Renal pelvis (tissue), 12 donors: ENCODE measurements at places on chromosomes 11 and 22.

- DNase-seq: no peak
These were observed 13.6 kb downstream of the SCARF2 start for GRCh38 chr22:20423906-20424551.

DNA sequence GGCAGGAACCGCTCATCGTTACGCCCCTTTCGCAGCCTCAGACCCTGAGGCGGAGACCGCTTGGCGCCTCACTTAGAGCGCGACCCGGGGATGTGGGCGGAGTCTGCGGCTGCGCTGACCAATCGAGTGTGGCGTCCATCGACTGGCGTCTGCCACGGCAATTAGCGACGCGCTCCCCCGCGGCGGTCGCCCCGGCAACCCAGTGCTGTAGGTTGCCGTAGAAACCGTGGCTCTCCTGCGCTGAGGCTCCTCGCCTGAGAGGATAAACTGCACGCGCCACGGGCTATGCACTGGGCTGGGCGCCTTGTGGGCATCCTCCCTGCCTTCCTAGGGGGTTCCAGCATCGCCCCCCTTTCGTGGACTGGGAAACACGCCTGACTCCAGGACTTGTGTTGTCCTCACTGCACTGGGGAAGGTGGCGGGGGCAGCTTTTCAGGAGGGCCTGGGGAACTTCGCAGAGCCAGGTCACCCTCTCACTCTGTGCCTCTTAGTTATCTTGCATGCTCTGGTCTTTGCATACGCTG is 701 bp upstream of the P2RX6 start:
- peak; percentile 94 for DNase-seq

DNA sequence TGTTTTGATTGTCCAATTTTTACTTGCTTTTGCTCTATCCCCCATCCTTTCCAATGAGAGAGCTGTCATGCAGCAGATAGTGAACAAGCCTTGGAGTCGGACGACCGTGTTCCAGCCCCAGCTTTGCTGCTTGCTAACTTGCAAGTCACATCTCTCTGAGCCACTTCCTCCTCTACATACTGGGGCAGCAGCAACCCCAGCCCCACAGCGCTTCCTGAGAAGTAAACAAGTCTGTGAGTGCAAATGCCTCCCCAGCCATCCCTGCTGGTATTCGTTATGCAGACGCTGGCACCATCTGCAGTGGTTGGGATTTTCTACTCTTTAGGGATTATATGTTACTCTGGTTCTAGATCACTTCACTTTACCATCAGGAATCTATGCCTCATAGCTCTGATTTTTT is 35.0 kb downstream of the TPBGL start:
- DNase-seq: no peak

DNA sequence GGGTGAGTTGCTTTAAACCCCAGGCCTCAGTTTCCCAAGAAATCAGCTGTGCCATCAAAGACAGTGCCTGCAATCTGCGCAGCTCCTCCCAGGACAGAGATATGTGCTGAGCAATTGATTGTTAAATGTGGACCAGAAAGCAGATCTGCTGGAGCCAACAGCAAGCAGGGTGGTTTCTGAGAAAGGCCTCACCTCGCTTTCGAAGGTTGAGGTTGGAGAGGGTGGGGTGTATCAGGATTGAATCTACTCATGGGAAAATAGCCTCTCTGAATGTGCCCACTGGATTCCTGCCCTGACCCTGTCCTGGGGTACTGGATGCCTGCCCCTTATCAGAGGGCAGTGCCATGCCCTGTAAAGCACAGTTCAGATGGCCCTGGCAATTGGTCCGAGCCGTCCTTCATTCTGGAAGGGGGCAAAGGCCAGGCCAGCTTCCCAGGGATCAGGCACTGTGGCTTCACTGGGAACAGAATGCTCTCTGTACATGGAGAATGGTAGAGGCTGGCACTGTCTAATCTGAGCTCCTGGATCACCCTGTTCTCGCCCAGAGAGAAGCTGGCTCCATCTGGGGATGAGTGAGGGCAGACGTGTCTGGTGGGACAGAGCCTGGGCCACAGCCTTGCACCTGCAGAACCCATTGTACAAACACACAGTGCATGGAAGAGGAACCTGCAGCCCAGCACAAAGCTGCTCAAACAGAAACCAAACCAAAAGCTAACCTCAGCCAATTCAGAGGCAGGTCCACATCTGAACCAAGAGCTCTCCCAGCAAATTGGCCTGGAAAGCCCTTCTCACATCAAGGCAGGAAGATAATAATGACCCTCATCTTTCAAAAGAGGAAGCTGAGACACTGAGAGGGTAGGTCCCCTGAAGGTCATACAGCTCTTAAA is 15.2 kb downstream of the DHCR7 start:
- DNase-seq: no peak

GRCh38 chr11:44726283-44727113 is at the start of gene TSPAN18:
TSS of gene TSPAN18 (plus strand) at chr11:44726962. CDS start at chr11:44906417, 179,455 bp downstream.
- DNase-seq: no peak
